ENCODE measurements at places on chromosomes 5 and 9.

GRCh38 chr5:111321376-111321775, 97.2 kb downstream of the CAMK4 start:
- DNase-seq: no peak

DNA sequence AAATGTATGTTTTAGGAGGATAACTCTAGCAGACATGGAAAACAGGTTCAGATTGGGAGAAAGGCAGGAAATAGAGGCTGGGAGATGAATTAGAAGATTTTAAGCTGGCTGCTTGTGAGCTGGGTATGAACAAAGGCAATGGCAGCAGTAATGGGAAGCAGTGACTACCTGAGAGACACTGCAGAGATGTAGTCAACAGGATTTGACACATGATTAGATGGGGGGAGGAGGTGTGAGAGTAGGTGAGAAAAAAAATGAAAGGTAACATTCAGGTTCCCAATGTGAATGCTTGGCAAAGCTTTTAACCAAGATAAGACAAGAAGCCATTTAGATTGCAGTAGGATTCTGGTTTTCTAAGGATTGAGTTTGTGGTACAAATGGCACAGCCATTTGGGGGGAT, 22.8 kb upstream of the IFNE start:
- DNase-seq: no peak

DNA sequence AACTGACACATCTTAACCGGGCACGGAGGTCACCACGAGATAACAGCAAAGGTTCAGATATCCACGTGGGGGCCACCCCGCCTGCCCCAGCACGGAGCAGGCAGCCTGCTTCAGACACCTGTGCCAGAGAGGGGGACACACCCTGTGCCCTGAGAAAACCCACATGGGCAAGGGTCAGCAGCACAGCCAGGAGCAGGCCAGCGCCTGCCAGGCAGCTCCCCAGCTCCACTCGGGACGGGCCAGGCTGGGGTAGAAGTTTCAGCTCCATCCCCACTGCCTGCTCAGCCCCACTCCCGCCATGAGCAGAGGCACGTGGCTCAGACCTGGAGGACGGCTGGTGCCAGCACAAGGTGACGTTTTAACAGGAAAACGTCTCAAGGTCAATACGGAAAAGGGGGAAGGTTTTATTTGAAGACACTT, 22.2 kb downstream of the SLC12A7 start:
- DNase-seq: no peak

- DNase-seq: no peak
Observed at GRCh38 chr9:130921989-130922892, 16.8 kb downstream of the FIBCD1 start.

DNA sequence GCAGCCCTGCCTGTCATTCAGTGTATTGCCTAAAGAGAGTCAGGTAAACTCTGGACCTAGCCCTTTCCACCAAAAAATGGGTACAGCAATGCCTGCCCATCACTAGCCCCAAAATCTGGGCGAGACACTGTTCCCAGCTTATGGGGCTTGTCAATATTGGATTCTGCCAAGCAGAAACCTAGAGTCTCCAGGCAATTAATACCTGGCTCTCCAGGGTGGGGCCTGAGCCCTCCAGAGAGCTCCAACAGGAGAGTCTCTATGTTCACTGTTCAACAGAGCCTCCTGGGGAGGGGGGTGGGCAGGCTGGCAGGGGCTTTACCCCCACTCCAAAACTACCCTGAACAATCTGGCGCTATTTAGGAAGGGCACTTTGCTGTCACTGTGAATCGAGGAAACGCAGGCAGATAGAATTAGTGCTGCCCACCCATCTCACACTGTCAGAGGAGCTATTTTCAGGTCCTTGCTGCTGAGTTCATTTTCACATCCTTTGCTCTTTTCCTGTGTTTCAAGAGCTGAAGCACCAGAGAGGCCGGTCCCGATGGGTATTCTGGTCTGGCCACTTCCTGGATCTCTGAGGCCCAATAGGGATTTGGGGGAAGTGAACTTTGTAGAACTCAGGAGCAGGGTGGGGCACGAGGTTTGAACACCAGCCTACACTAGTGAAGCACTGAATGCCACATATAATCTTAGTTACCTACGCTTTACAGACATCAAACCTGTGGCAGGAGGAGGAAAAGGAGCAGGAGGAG, 121.8 kb downstream of the C5orf15 start:
- no peak for DNase-seq

- no peak for DNase-seq
Observed at GRCh38 chr5:170562166-170562874, 58.5 kb downstream of the KCNIP1 start.

- no peak for DNase-seq
Observed at GRCh38 chr5:9790276-9790675, 160.1 kb upstream of the TAS2R1 start.

- DNase-seq: no peak
Observed at GRCh38 chr5:104267320-104268015, 704.9 kb upstream of the NUDT12 start.

DNA sequence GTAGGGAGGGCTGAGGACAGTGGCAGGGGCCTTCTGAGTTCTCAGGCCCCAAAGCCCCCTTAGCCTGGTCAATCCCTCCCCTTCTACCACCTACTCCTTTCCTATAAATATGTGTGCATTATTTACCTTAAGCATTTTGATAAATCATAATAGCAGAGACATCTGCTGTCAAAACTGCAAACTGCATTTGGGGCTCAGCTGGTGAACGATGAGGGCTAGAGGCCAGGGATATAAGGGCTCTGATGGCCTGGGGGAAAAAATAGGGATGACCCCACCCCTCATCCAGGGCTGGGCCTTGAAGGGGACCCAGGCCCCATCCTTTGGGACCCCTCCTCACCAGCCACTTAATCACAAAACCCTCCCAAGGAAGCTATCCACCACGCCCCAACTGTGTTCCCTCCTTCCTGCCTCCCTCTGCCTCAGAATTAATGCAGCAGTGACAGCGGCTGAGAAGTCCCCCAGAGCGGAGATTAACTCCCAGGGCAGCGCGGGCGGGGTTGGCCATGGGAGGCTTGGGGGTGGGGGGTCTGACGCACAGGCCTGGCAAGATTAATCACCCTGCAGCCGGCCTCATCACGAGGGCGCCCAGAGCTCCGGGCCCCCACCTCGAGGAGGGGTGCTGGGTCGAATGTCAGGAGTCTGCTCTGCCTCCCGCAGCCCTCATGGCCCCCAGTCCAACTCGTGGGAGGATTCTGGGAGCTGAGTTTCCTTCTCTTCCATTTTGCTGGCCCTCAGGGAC, 42.1 kb downstream of the CXXC5 start:
- DNase-seq: peak; percentile 89

- peak; percentile 60 for DNase-seq
Observed at GRCh38 chr5:145521066-145521465, 314.1 kb downstream of the PRELID2 start.

GRCh38 chr9:134055981-134056461, 11.8 kb downstream of the BRD3 start:
- peak; percentile 92 for DNase-seq

DNA sequence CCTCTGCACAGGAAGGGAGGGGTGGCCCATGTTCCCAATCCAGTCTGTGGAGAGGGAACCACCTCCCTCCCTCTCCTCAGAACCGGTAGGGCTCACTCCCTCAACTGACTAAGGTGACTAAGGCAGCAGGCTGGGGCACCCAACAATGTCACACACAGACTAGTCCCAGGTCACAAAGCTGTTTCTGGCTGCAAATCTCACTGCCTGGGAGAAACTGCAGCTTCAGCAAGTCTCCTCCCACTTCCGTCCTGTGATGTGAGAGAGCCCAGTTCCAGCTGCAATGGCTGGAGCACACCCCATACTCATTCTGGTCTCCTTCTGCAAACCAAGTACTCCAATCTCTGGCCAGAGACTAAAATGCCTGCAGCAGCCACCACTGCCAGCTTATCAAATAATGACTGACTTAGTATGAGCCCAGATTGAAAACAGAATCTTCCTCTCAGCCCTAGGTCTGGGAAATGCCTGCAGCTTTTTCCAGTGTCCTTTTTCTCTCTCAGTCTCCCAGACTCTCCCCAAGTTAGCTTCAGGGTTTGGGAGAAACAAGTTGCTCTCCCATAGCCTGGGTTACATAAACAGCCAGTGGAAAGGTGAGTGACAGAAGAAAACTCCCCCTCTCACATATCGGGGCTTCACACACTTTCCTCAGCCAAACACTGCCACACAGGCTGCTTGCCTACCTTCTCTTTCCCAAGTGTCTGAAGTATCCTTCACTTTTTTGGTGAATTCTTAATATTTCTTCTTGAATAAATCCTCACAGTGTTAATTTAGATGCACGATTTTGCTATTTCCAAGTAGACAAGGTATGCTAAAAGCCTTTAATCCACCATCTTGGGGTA, 247.4 kb upstream of the RASA1 start:
- peak; percentile 6 for DNase-seq

- no peak for DNase-seq
Observed at GRCh38 chr9:2657427-2657826, 35.8 kb downstream of the VLDLR start.

DNA sequence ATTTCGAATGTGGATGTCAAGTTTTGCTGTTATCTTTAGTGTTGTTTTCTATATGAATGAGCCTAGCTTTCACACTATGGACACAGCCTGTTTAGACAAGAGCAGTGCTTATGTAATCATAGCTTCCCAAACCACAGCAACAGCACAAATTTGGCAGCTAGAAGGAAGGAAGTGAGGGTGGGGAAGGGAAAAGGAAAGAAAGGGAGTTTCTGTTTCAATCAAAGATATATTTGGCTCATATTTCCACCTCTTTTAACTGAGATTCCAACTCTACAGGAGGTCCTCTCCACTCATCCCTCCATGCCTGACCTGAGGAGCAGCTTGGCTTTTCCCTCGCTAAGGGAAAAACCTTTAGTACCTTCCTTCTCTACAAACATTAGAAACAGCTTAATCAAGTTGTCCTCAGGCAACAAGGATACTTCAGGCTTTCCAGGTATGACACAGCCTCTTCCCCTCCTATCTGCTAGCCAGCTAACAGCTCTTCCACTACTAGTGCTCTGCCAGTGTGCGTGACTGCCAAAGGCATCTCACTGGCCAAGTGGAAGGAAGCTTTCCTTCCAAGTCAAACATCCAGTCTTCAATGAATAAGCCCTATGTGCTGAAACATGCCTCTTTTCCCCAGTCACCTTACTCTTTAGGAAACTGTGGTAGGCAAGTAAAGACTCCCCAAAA, 268.6 kb upstream of the PTGER4 start:
- peak; percentile 20 for DNase-seq

- no peak for DNase-seq
Observed at GRCh38 chr9:36993933-36994764, 39.9 kb downstream of the PAX5 start.

GRCh38 chr5:164073081-164073480, 567.7 kb downstream of the MAT2B start:
- DNase-seq: no peak

DNA sequence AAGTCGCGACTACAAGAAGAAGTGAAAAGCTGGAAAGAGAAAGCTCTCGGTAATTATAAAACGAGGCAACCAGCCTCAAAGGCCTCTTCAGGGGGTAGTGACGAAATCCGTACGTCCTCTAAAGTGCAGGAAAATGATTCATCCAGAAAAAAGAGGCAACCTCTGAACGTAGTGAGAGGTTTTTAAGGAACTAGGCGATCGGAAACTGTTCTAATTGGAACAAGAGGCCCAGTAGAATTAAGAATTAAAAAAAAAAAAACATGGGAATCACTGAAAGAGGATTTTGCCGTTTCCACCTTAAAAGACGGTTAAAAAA, 1.0 kb downstream of the CSNK1A1 start:
- peak; percentile 66 for DNase-seq

DNA sequence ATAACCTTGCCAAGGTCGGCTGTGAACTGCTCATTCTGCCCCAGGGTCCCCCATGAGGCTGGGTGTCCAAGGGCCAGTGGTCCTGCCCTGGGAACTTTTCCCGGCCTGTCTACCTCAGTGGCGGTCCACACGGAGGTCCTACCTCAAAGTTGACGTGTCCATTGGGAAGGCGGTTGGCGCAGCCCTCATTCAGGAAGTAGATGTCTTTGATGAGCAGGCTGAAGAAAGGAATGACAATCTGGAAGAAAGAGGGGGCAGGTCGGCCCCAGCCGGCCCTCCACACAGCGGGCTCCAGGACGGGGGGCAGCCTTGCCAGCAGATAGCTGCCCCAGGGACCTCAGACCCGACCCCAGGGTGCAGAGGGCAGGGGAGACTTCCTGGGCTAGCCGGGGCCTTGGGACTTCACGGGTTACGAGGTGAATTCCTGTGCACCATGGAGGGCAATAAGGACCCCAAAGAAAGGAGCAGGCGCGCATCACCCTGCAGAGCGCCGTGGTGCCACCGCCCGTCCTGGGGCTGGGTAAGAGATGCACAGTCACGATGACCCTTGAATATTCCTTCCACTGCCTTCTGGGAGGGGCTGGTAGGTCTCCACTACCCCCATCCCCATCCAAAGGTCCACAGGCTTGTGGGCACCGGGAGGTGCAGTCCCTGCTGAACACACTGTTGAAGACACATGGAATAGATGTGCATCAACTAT, 42.9 kb upstream of the RNF130 start:
- DNase-seq: no peak

DNA sequence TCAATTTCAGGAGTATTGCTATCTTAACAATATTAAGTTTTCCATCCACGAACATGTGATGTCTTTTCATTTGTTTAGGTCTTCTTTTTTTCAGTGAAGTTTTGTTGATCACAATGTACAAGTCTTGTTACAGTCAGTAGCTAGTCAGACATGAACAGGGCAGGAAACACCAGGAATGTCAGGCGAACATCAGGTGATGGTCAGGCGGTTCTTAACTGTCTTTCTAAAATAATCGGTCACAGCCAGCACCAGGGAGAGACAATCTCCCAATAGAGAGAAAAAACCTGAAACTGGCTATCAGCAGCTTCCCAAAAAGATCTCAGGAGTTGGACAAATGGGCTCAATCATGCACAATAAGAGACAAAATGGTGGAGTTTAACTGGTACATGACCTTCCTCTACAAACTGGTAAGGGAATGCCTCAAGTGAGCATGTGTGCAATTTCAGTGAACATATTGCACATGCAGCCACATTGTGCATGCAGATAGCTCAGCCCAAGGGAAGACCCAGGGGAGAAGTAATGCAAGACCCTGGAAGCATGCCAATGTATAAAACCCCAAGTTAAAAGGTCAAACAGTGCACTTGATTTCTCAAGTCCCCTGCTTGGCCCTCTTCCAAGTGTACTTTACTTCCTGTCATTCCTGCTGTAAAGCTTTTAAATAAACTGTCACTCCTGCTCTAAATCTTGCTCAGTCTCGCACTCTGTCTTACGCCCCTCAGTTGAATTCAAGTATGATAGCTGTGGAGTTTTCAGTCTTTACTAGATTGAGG, 176.1 kb upstream of the RASEF start:
- DNase-seq: peak; percentile 13

GRCh38 chr5:3789519-3790193, 194.0 kb downstream of the IRX1 start:
- no peak for DNase-seq

DNA sequence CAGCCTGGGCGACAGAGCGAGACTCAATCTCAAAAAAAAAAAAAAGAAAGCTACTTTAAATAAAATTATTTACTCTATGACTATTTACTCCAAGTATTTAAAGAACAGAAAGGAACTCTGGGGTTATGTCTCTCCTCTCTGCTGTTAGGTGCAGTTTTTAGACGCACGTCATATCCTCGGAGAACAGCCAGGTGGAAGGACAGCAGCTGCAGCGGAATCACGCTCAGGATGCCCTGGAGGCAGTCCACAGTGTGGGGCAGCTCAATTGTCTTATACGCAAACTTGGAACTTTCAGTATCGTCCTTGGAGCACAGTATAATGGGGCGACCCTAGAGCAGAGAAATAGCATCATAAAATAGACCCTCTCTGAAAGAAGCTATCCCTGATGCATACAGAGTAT, 10.4 kb upstream of the MAPK9 start:
- no peak for DNase-seq
